Right atrium auricular region (tissue), 2 donors: ENCODE measurements at places on chromosomes 5 and 9. TPM values are rescaled to one million over a fixed set of nuclear protein-coding genes. Genes with fewer than 3 reads are reported as not detected.
A peak's percentile ranks its signal among the peaks of the same experiment; 100 is the strongest.

The FAM174A gene
- 23.1 TPM for total RNA-seq

The NFX1 gene
- total RNA-seq, result 23.7 TPM

The ZNF354B gene
- 4.6 TPM for total RNA-seq

- no peaks in the 10 kb centered on the region for H3K27me3 ChIP-seq
- no peak for DNase-seq
- no peak overlapping the region for H3K4me3 ChIP-seq
Observed at GRCh38 chr9:131633491-131634031, 88.2 kb downstream of the PRRT1B start.

GRCh38 chr5:154084062-154084639 lies 45.4 kb downstream of the MFAP3 start:
- no peak overlapping the region for H3K27ac ChIP-seq
- H3K4me3 ChIP-seq, result no peak overlapping the region
- no peaks in the 10 kb centered on the region for H3K4me1 ChIP-seq
- DNase-seq, result no peak
- H3K36me3 ChIP-seq, result no peaks in the 10 kb centered on the region

DNA sequence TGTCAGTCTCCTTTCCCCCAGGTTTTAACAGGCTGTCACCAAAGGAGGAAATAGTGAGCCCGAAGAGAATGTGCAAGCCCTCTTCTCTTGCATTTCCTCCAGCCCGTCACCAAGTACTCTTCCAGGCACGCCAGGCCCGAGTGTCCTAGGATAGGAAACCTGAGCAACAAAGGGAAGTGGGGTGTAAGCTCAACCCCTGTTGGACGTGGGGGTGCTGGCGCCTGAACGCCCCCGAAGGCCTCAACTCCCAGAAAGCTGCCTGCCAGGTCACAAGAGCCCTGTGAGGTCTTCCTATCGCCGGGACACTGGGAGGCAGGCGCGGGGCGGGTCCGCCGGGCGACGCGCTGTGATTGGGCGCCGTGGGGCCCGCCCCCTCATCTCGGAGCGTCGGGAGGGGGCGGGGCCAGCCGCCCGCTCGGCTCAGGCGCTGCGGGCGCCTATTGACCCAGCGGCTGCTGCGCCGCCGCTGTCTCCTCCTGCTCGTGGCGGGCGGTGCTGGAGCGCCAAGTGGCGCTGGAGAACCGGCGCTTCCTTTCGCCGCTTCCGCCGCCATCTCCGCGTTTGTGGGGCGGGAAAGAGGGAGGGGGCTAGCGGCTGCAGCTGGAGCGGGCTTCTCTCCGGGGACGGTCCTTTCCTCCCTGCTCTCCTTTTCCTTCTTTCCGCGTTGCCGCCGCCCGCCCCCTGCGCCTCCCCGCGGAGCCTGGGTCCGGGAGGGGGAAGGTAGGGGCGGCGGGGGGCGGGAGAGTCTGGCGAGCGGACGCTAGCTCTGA lies 572 bp upstream of the MAN2A1 start:
- H3K4me1 ChIP-seq, result no peaks in the 10 kb centered on the region
- no peaks in the 10 kb centered on the region for H3K27me3 ChIP-seq
- H3K36me3 ChIP-seq, result no peaks in the 10 kb centered on the region
- peak overlapping the region; percentile 97 for H3K27ac ChIP-seq

GRCh38 chr9:75976549-75976948 lies 86.1 kb downstream of the PCSK5 start:
- no peaks in the 10 kb centered on the region for H3K27me3 ChIP-seq
- H3K4me3 ChIP-seq, result no peak overlapping the region
- no peaks in the 10 kb centered on the region for H3K36me3 ChIP-seq
- no peak for DNase-seq

DNA sequence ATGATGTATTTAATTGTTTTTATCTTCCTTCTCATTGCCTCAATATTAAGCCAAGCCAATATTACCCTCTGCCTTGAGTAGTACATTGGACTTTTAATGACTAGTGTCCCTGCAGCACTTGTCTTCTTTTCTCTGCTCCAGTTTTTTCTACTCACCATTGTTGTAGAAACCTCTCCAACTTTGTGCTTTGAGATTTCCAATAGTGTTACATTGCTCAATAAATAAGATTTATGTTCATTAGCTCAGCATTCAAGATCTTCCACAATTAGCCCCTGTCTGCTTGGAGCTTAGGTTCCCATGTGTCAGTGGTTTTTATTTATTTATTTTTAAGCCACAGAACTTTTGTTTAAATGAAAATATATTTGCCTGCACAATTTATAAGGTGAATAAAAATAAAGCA lies 145.3 kb downstream of the ADGRV1 start:
- H3K36me3 ChIP-seq, result no peaks in the 10 kb centered on the region
- no peak for DNase-seq
- no peaks in the 10 kb centered on the region for H3K27me3 ChIP-seq
- H3K4me3 ChIP-seq, result no peak overlapping the region
- H3K27ac ChIP-seq, result no peak overlapping the region

- no peak overlapping the region for H3K27ac ChIP-seq
- H3K27me3 ChIP-seq, result no peaks in the 10 kb centered on the region
- no peaks in the 10 kb centered on the region for H3K4me1 ChIP-seq
- H3K36me3 ChIP-seq, result no peaks in the 10 kb centered on the region
Observed at GRCh38 chr5:61486476-61486875, 154.4 kb downstream of the ZSWIM6 start.

- peaks cover 41% of the 10 kb centered on the region for H3K4me1 ChIP-seq
- no peaks in the 10 kb centered on the region for H3K36me3 ChIP-seq
- H3K4me3 ChIP-seq, result no peak overlapping the region
- no peaks in the 10 kb centered on the region for H3K27me3 ChIP-seq
- no peak overlapping the region for H3K27ac ChIP-seq
- DNase-seq, result no peak
Observed at GRCh38 chr9:34566322-34566721, 23.2 kb downstream of the CNTFR start.
